Stimulated activated CD4-positive, alpha-beta T cell treated with anti-CD3 and anti-CD28 coated beads, Interleukin-2, amount 100 ng/mL, for 4 hours (primary cell): ENCODE measurements at places on chromosomes 1 and 21.
A peak's percentile ranks its signal among the peaks of the same experiment; 100 is the strongest.

GRCh38 chr1:183970516-183971300 is 66.8 kb downstream of the COLGALT2 start:
- no peak for DNase-seq

GRCh38 chr1:94154989-94155388 is 34.0 kb upstream of the ABCA4 start:
- DNase-seq, result no peak

DNA sequence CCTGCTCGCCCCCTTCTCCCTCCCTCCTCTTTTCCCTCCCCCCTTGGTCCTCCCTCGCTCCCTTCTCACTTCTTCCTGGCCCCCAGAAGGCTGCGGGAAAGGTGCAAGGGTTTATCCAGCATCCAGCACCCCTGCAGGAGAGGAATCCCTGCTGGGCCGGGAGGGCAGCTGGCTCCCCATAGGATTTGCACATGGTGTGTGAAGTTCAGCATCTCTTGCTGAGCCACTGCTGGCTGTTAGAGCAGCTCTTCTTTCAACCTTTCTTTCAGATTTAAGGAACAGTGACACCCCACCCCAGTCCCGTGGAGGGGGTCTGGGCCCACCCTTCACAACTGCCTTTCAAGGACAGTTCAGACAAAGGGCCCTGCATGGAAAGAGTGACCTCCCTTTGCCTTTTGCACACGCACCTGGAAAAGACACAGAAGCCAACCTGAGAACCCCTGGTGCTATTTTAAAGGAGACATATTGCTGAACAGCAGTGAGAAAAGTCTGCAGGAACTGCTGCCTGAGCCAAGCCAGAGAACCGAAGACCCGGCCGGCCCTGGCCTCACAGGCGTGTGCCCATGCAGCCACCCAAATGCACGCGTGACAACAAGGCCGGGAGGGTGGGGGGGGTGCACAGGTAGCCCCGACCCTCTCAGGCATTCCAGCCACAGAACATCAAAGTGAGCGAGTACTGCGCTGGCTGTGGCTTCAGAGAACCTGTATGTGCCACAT is 66.6 kb downstream of the SLC37A1 start:
- DNase-seq, result no peak

DNA sequence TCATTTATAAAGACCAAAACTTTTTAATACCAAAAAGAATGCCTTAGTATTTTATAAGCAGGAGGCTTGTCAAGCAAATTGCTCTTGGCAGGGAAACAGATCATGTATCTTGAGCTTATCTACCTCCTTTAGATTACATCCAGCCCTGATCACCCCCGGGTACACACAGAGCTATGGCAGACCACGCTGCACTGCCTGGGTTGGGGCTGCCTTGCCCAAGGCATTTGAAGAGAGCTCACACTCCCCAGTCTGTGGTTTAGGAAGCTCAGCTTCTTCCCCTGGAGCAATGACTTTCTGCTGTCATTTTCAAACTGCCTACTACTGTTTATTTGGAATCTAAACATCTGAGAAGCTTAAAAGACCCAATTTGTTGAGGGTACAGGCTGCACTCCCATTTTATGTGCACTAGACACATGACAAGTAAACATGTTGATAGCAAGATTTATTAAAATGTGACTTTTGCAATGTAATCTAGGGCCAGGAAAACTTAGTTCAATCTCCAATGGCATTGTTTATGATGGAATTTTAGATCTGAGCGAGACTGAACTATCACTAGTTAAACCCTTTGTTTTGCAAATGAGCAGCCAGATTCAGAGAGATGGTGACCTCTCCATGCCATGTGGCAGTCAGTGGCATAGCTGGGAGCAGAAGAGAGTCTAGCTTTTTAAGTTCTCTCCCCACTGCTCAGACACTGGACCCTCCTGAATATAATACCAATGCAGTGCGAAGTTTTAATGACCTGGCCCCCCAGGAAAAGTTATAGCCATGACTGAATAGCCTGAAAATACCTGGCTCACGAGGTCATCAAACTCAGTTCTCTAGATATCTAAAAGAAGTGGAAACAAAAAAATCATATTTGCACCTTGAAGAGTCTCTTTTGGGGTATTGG is 214.9 kb downstream of the HLX start:
- no peak for DNase-seq

GRCh38 chr1:164261691-164262240 is 297.2 kb upstream of the PBX1 start:
- DNase-seq, result no peak

- no peak for DNase-seq
These were observed 32.0 kb upstream of the EXO1 start for GRCh38 chr1:241816008-241816407.

GRCh38 chr1:200866521-200866920 is 6.3 kb upstream of the GPR25 start:
- DNase-seq, result no peak

DNA sequence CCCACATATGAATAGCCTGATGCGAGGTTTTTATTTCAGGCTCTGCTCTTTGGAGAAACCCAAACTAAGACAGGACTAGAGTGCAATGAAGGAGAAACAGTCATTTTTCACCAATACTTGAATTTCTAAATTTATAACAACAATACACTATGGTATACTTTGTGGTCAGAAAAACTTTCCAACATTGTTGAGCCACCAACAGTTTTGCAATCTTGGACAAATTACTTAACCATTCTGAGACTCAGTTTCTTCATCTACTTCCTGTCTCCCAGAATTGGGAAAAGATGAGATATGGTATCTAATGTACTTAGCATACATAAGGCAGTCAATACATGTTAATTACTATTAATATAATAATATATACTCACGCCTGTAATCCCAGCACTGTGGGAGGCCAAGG is 519.8 kb upstream of the PLXNA2 start:
- DNase-seq, result no peak

DNA sequence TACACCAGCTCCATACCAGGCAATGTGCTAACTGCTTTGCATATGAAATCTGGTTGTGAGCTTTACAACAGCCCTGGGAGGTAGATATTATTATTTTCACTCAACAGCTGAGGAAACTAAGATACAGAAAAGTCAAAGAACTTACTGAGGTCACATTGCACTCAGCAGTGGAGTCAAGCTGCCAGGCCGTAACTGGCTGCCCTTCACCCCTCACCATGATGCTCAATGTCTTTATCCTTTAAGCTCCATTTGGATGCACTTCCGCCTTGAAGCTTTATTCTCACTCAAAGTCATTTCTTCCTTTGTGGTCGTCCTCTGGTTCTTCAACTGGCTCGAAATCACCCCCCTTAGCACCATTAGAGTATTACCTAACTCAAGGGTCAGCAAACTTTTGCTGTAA is 81.7 kb upstream of the RALGPS2 start:
- DNase-seq, result no peak

DNA sequence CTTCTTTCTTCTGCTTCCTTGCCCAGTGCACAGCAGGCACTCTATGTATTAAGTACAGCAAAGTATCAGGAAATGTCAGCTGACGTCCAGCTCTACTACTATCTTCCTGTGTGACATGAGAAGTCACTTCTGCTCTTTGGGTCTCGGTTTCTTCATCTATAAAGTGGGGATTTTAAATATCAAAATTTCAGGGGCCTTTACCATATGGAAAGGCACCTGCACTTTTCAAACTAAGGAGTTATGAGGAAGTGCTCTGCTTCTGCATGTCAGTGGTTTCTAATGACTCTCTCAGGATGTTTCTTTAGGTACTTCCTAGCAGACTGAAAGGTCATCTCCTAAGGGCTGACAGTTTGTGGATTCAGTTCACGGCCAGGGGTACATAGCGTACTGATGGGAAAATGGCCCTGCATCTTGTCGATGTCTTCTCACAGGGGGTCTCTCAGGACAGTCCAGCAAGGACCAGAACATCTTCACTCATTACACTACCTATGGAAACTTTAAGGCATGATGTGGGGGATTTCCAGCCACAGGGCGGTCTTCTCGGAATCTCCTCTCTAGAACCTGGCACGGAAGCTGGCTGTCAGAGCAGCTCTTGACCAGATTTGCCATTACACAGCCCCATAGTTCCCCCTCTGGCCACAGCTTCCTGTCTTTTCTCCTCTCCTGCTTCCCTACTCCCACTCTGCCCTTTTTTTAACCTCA is 42.0 kb upstream of the MTF1 start:
- DNase-seq, result no peak

DNA sequence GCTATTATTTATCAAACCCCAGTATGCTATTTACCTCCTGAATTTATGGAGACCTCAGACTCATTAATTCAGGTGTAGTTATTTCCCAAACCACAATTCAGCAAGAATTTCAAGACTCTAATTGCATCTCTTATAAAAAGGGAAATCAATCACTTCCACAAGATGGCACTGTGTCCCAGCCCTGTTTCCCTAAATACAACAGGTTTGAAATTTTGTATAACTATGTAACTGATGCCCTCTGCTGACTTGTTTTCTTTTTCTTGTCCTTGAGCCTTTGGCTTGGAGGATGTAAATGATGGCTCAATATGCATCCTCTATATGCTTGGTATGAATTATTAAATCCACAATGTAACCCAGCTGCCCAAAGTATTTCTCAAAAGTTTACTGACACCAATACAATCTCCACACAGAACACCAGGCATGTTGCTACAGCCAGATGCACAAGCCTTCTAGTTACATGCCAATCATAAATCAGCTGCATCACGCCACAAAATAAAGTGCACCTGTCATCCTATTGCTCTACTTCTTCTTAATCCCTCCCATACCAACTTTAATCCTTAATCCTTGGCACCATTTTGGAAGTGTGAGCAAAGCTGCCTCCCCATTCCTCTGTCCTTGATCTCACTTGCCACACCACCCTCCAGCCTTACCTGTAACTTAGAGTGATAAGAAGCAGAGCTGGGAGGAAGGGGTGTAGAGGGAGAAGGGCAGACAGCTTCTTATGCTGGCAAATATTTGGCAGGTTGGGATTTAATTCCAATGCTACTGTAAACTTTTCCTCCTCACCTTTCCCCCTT is 9.0 kb downstream of the C1orf105 start:
- peak; percentile 30 for DNase-seq

DNA sequence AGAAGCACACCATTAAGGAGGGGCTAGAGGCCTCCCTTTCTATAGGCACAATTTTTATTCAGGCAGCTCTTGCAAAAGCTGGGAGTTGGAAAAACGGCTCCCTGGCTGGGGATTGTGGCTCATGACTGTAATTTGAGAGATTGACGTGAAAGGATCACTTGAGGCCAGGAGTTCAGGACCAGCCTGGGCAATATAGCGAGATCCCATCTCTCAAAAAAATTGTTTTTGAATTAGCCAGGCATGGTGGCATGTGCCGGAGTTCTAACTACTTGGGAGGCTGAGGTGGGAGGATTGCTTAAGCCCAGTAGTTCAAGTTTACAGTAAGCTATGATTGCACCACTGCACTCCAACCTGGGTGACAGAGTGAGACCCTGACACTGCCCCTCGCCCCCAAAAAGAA is 23.9 kb upstream of the NRDC start:
- DNase-seq, result no peak

DNA sequence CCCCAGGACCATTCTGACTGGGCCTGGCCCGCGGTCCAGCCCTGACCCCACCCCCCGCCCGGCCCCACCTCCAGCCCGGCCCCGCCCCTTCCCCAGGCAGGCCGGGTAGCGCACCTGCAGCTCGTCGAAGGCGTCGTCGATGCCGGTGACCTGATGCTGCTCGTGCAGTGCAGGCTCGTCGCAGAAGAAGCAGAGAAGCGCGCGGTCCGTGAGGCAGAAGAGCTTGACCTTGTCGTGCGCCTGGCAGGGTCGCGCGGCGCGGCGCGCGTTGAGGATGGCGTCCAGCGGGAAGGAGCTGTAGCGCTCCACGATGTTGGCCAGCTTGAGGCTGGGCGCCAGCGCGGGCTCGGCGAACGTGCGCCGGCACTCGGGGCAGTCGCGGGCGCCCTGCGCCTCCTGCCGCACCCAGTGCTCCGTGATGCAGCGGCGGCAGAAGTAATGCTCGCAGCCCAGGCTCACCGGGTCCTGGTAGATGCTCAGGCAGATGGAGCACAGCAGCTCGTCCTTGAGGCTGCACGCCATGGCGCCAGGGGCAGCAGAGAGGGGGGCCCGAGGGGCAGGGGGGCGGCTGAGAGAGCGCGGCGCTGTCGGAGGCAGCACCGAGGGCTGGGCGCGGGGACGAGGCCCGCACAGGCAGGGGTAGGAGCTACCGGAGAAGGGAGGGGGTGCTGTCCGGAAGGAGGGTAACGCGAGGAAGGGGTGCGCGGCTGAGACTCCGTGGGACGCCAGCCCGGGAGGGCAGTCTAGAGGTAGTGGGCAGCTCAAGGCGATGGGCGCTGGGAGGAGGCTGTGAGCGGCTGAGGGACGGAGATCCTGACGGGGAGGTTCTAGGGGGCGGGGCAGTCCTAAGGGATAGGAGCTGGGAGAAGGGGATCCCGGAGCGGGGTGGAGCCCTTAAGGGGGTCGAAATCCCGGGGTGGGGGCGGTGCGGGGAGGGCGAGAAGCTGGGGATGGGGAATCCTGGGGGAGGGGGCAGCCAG is 642 bp downstream of the TRIM62 start:
- DNase-seq, result peak; percentile 59

DNA sequence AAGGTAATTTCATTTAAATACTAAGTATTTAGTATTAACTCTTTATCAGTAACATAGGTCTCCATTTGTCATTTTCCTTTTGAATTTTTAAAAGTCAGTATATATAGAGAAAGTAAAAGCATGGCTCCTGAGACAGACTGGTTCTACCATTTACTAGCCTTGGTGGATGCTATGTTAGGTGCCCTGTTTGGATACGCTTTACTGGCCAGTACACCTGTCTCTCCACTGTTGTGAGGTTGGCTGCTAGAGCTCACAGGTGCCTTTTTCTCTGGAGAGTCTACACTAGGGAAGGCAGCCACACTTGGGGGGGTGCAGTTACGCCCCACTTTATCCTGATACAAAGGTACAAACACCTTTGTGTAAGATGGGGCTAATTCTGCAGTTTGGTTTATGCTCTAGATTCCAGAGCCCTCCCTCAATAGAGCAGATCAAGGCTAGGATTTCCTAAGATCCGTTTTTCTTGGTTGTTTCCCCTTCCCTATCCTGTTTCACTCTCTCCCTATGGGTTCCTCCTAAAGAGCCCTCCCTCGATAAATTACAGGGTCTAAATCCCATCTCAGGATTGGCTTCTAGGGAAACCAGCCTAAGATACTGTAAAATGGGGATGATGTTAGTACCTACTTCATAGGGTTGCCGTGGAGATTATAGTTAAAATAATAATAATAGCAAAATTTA is 5.6 kb upstream of the GPSM2 start:
- DNase-seq, result no peak
